ENCODE measurements at places on chromosomes 7 and 10.
A peak's percentile ranks its signal among the peaks of the same experiment; 100 is the strongest.

DNA sequence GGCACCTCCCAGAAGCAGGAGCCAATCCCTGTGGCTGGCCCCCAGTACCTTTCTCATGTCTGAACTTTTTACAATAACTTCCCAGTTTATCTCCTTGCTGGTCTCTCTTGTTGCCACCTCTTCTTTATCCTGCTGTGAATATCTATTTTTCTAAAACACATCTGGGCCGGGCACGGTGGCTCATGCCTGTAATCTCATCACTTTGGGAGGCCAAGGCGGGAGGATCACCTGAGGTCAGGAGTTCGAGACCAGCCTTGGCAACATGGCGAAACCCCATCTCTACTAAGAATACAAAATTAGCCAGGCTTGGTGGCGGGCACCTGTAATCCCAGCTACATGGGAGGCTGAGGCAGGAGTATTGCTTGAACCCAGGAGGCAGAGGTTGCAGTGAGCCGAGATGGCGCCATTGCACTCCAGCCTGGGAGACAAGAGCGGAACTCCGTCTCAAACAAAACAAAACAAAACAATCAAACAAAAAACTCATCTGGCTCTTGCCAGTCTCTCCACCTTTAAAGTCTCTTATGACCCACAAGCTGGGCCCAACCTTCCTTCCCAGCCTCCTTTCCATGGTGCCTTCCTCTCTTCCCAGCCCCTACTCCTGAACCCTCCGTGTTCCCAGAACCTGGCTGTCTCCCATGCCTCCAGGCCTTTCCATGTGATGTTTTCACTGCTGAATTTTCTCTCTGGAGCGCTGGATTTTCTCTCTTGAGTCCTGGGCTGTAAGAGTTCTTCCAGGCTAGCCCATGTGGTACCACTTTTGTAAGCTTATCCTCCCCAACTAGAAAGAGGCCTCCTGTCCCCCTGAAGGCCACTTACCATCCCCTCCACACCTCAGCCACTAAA lies 51.3 kb downstream of the HIP1 start:
- DNase-seq, result no peak

DNA sequence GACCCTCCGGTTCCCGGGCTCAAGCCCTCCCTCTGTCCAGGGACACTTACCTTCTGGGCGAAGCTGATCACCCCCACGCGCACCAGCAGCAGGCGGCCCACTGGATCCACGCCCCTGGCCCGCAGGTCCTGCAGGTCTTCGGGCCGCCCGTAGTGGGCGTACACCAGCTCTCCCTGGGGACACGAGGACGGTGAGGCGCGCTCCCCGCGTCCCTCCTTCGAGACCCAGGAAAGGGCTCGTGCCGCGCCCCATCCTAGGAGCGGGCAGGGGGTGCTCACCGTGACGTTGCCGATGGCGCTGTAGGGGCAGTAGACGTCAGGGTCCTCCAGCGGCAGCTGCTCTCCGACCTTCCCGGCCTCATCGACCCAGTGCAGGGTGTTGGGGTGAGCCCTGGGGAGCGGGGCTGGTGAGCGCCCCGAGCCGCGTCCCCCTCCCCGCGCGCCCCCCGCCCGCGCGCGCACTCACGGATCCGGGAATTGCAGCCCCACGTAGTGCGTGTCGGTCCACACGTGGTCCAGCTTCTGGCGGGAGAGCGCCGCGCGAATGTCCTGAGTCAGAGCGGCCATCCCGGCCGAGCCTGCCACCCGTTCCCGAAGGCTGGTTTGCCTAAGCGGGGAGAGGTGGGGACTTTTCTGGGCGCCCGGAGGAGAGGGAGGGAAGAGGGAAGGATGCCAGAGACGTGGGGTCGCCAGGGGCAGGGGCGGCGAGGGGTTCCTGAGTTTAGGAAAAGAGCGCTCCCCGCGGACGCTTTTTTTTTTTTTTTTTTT lies 8.2 kb downstream of the TFR2 start:
- peak; percentile 39 for DNase-seq

DNA sequence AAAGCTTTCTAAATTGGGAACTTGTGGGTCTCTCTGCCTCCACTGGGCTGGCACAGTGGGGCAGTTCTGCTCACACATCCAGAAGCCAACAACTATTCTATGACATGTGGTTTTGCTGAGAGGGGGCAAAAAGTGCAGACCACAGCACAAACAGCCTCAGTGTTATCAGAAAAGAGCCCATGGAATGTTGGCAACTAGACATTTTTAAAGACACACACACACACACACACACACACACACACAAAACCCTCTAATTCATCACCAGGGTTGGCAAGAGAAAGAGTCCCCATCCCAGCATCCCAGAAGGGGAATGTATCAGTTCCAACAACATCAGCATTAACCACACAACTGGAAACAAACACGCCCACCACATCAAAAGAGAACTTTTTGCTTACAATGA lies 117.1 kb downstream of the FGFR2 start:
- no peak for DNase-seq

DNA sequence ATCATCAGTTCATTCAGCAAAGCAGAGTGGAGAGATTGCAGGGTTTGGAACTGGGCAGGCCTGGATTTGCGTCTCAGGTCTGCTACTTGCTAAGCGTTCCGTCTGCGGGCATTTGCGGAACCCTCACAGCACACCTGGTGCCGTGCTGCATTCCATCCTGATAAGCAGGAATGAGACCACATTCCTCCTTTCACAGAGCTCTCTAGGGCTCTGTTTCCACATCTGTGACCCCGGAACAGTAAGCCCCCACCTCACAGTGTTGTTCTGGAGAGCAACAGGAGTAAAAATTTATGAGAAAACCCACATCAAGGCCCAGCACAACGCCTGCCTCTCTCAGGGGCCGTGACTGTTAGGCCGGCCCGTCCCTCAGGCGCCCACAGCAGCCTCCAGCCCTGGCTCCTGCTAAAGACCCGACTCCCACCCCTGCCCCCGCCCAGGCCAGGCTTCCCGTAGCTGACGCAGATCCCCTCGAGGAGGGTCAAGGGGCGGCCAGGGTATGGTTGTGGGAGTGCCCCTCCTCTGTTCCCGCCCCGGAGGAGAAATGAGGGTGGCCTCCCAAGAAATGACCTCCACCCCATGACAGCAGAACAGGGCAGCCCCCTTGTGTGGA lies 128.9 kb downstream of the RGS10 start:
- no peak for DNase-seq

- no peak for DNase-seq
These were observed at the start of gene KCND2 for GRCh38 chr7:120272701-120273475. TSS of gene KCND2 (plus strand) at chr7:120273175.

GRCh38 chr7:131688738-131689661 lies 132.6 kb upstream of the PODXL start:
- DNase-seq, result peak; percentile 35

DNA sequence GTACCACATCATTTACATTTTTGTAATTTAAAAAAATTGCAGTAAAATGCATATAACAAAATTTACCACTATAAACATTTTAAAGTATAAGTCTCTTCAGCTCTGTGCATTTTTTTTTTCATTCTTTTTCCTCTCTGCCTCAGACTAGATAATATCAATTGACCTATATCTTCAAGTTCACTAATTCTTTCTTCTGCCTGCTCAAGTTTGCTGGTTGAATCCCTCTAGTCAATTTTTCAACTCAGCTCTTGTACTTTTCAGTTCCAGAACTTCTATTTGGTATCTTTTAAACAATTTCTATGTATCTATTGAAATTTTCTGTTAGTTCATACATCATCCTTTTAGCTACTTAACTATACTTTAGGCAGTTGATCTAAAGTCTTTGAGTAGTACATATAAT lies 112.0 kb downstream of the MICU1 start:
- DNase-seq, result no peak

GRCh38 chr7:82442492-82443035 lies 1.0 kb downstream of the CACNA2D1 start:
- no peak for DNase-seq

- DNase-seq, result peak; percentile 66
These were observed 4.7 kb upstream of the SLC18A3 start for GRCh38 chr10:49605216-49605938.

GRCh38 chr7:73839743-73840714 lies 2.3 kb downstream of the METTL27 start:
- DNase-seq, result no peak

GRCh38 chr7:84583331-84583730 lies 388.7 kb upstream of the SEMA3A start:
- no peak for DNase-seq

- no peak for DNase-seq
These were observed 179.3 kb upstream of the DGKB start for GRCh38 chr7:15081891-15082290.

- no peak for DNase-seq
These were observed 427.4 kb upstream of the MGMT start for GRCh38 chr10:129039406-129040370.

DNA sequence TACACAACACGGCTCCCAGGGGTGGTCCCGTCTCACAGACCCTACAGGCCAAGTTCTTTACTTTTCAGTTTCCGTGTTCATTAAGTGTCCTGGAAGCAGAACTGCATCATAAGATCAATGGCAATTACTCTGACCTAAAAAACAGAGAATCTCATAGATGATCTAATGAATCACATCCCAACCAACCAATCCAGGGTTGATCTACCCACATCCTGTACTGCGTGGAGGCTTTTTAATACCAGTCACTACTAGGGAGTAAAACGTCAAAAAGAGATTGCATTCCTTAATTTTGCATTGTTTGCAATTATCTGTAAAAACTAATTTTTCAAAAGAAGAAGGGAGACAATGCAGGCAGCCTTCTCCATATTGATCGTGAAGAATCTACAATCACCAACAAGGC lies 72.6 kb downstream of the PARD3 start:
- no peak for DNase-seq

GRCh38 chr10:117350909-117351308 lies 24.3 kb downstream of the PDZD8 start:
- DNase-seq, result no peak

GRCh38 chr10:13449296-13449695 lies 79.5 kb downstream of the BEND7 start:
- DNase-seq, result no peak

DNA sequence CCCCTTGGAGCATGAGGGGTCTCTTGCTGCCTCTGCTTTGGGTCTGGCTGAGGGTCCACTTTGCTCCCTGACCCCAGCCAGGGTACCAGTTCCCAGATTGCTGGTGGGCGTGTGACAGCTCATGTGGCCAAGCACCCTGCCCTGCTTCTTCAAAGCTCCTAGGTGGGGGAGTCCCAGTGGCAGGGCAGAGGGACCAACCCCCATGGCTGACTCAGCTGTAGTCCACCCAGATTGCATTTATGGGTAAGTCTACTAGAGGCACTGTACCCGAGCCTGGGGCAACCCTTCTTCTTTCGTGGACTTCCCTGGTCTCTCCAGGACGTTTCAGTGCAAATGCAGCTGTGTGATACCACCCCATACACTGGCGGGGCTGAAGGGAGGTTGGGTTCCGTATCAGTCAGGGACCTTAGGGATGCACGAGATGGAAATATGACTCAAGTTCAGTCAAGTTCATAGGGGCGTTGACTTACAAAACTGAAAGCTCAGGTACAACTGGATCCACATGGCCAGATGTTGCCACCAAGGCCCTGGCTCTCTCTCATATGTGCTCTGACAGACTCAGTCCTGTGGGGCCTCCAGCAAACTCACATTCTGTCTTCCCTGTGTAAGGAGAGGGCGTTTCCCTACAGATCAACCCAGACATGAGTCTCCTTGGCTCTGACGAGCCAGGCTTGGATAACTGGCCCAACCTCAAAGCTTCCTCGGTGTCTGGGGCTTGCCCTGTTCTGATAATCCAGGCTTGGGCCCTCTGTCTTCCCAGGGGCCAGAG lies 13.6 kb downstream of the PTPRE start:
- no peak for DNase-seq

- no peak for DNase-seq
These were observed 77.7 kb downstream of the OSBPL3 start for GRCh38 chr7:24902276-24902675.

- DNase-seq, result no peak
These were observed 73.9 kb downstream of the SEMA3C start for GRCh38 chr7:80844916-80845315.
